ENCODE measurements at places on chromosomes 6 and 20. TPM values are rescaled to one million over a fixed set of nuclear protein-coding genes. Genes with fewer than 3 reads are reported as not detected.

Gene GABRR1
- total RNA-seq = 0.27 TPM

Gene EEF1A2
- 0.45 TPM for total RNA-seq

Gene FAM83B
- not detected for total RNA-seq

Gene IFNGR1
- 95.2 TPM for total RNA-seq

Gene TNFRSF6B
- total RNA-seq = 6.1 TPM

Gene OR2J3
- not detected for total RNA-seq

Gene SLC4A11
- 0.89 TPM for total RNA-seq

Gene TCP11
- not detected for total RNA-seq

Gene L3MBTL1
- total RNA-seq = 23.0 TPM

Gene PRRT1
- total RNA-seq = 6.1 TPM

Gene SLC16A10
- 3.1 TPM for total RNA-seq

Gene SLC22A2
- total RNA-seq = not detected

Gene SLC17A1
- not detected for total RNA-seq

Gene ADAM33
- 117 TPM for total RNA-seq

Gene SLC26A8
- total RNA-seq = 1.5 TPM

Gene RPS6KA2
- total RNA-seq = 69.9 TPM

Gene SOBP
- total RNA-seq = 18.5 TPM

Gene TFAP2A
- total RNA-seq = 1.6 TPM

Gene AIF1
- 50.6 TPM for total RNA-seq

Gene SEC23B
- total RNA-seq = 35.4 TPM

Gene SIRPB2
- 8.2 TPM for total RNA-seq

Gene EEF1A1
- 6,940 TPM for total RNA-seq

Gene COL11A2
- 5.6 TPM for total RNA-seq

Gene PLCB1
- total RNA-seq = 58.5 TPM

Gene EPM2A
- 19.5 TPM for total RNA-seq

Gene PDYN
- total RNA-seq = not detected

Gene PLEKHG1
- total RNA-seq = 57.7 TPM

Gene SF3B5
- total RNA-seq = 74.4 TPM

Gene KAT14
- 14.4 TPM for total RNA-seq

Gene BHLHE23
- total RNA-seq = not detected

Gene CLPSL1
- not detected for total RNA-seq

Gene HLA-DOA
- total RNA-seq = 9.7 TPM

Gene RIPOR3
- total RNA-seq = 26.3 TPM

Gene SLC22A7
- total RNA-seq = not detected

Gene CHRNA4
- total RNA-seq = 0.80 TPM

Gene SYCP2
- total RNA-seq = 6.7 TPM

Gene LY6G6D
- not detected for total RNA-seq

Gene ENPP5
- 1.9 TPM for total RNA-seq

Gene LTV1
- total RNA-seq = 22.4 TPM

Gene COL12A1
- total RNA-seq = 275 TPM

Gene TSBP1
- not detected for total RNA-seq

Gene PTGIS
- 89.7 TPM for total RNA-seq

Gene MOG
- not detected for total RNA-seq

Gene DAAM2
- total RNA-seq = 61.9 TPM

Gene SPDEF
- total RNA-seq = not detected

Gene BPIFB4
- not detected for total RNA-seq
